ENCODE measurements at places on chromosomes 6 and 20.

GRCh38 chr20:25285856-25286798, 38.2 kb downstream of the PYGB start:
- no peak for DNase-seq

- no peak for DNase-seq
Measured at GRCh38 chr6:138972226-138972665, 15.8 kb downstream of the REPS1 start.

DNA sequence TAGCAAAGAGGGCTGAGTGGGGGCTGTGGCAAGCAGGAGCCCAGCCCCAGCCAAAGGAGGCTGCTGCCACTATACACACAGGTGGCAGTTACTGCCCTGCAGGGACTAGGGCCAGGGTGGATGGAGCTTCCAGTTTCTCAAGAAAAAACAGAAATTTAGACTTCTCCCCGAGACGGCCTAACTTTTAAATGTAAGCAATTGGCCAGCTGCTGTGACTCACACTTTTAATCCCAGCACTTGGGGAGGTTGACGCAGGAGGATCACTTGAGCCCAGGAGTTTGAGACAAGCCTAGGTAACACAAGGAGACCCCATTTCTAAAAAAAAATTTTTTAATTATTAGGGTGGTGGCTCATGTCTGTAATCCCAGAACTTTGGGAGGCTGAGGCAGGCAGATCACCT, 98.2 kb upstream of the NFATC2 start:
- no peak for DNase-seq

DNA sequence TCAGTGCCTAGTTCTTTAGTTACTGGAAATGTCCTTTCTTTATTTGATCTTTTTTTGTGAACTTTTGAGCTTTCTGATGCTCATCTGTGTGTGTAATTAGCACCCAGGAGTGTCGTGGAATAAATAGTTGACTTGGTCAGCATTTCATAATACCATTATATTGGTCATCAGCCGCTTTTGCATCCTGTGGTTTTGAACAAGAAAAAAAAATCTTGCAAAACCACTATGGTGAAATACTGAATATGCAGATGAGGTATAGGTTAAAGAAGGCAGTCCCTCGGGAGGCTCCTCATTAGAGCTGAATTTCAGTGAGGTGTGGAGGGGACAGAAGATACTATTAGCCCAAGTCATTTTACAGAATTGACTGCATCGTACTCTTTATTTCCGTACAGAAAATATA, 90.1 kb downstream of the FOXO3 start:
- no peak for DNase-seq

GRCh38 chr6:31702405-31702818, 712 bp downstream of the ABHD16A start:
- no peak for DNase-seq

DNA sequence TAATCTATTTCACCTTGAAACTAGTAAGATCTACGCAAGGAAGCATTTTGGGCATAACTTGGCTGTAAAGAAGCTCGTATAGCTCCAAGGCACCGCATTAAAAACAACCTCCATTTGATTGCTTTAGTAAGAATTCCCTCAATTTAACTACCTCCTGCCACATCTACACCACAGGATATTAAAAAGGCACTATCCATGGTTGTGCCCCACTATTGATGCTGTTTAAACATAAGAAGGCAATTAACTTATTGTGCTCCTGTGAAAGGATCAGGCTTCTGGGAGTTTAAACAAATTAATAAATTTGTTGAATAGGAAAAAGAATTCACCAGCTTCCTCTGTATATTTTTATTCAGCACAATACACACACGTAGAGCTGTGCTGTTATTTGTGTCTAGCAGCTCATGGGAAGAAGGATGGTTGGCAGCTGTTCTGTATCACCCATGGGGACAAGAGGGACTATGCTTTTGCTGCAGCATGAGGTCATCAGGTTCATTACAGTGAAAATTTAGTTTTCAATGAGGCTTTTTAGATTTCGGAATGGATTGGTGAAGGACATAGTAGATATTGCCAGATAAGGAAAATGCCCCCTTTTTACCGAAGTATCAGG, 513.3 kb downstream of the HAO1 start:
- no peak for DNase-seq
